ENCODE measurements at places on chromosomes 16 and 17.

- no peaks in the 10 kb centered on the region for H3K36me3 ChIP-seq
- H3K4me3 ChIP-seq: peak overlapping the region; percentile 68
- DNase-seq: peak; percentile 89
- H3K27ac ChIP-seq: no peak overlapping the region
- H3K4me1 ChIP-seq: peaks cover 28% of the 10 kb centered on the region
- H3K27me3 ChIP-seq: peaks cover 67% of the 10 kb centered on the region
Measured at GRCh38 chr17:49496183-49496866, 1.2 kb downstream of the NGFR start.

- no peaks in the 10 kb centered on the region for H3K36me3 ChIP-seq
- H3K4me1 ChIP-seq: no peaks in the 10 kb centered on the region
- H3K4me3 ChIP-seq: no peak overlapping the region
- DNase-seq: no peak
Measured at GRCh38 chr17:68697850-68698361, 96.7 kb upstream of the FAM20A start.

DNA sequence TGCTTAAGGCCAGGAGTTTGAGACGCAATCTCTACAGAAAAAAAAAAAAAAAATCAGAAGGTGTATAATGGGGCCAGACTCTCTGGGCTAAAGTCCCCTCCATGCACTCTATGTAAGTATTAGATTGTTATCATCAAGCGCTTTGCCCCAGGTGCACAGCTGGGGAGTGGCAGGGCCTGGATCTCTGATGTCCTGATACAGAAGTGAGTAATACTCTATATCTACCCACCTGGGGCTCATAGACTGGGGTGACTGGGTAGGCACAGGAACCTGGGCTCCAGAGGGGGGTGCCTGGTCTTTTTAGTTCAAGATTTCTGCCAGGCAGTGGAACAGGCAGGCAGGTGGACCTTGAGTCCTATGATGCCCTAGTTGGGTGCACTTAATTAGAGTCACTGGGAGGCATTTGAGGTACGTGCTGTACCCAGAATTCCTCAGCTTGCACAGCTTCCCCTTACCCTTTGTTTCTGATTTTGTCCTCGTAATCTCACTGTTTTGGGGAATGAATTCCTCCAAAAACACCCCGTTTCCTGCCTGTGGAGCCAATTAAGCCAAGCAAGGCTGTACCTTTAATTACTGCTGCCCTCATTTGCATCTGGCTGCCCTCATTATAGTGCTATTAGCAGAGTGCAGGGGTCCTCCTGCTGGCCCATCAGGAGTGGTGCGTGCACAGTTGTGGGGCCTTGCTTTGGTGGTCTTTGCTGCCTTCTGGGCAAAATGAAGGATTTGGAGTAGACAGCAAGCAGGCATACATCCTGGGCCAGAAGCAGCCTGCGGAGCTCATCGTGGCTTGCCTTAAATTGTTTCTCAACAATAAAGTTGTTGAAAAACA, 239.0 kb downstream of the SNX29 start:
- no peak overlapping the region for H3K27ac ChIP-seq
- H3K36me3 ChIP-seq: peaks cover 27% of the 10 kb centered on the region
- H3K27me3 ChIP-seq: no peaks in the 10 kb centered on the region
- DNase-seq: no peak
- H3K4me3 ChIP-seq: no peak overlapping the region

GRCh38 chr17:77892469-77893143, 65.9 kb upstream of the TNRC6C start:
- DNase-seq: no peak
- no peak overlapping the region for H3K27ac ChIP-seq
- H3K4me1 ChIP-seq: peaks cover 21% of the 10 kb centered on the region
- no peak overlapping the region for H3K4me3 ChIP-seq
- no peaks in the 10 kb centered on the region for H3K36me3 ChIP-seq

- peak within 1 kb of the TSS; percentile 2 for H3K27ac ChIP-seq
- peaks cover 9% of the 10 kb centered on the region for H3K27me3 ChIP-seq
Measured at GRCh38 chr17:3557768-3558583, at the start of gene TRPV3. TRPV3 (minus strand) TSS chr17:3557812; CDS start chr17:3554850, 2,962 bp downstream.

- H3K27me3 ChIP-seq: no peaks in the 10 kb centered on the region
- no peak for DNase-seq
- H3K36me3 ChIP-seq: peaks cover 4% of the 10 kb centered on the region
- H3K27ac ChIP-seq: no peak overlapping the region
- H3K4me3 ChIP-seq: no peak overlapping the region
Measured at GRCh38 chr16:88678224-88678979, 7.9 kb downstream of the SNAI3 start.

GRCh38 chr17:1473170-1473569, 17.1 kb upstream of the CRK start:
- H3K27me3 ChIP-seq: no peaks in the 10 kb centered on the region
- peaks cover 17% of the 10 kb centered on the region for H3K4me1 ChIP-seq
- H3K36me3 ChIP-seq: peaks cover 31% of the 10 kb centered on the region
- H3K4me3 ChIP-seq: no peak overlapping the region

DNA sequence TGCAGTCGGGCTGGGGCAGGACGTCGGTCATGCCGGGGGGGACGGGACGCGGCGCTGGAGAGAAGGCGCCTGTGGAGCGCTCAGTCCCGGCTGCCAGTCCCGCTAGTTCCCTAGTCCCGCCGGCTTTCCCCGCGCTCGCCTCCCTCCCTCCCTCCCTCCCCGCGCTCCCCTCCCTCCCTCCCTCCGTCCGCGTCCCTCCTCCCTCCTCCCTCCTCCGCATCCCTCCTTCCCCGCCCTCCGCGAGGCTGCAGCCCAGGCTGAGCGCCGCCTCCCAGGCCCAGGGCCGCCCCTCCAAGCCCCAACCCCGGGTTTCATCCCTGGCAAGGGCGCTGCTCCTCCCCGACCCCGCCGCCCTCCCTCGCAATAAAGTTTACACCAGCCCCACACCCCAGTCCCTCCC, 34.8 kb downstream of the TIMM22 start:
- DNase-seq: no peak
- H3K4me1 ChIP-seq: no peaks in the 10 kb centered on the region
- H3K36me3 ChIP-seq: peaks cover 17% of the 10 kb centered on the region
- H3K27me3 ChIP-seq: no peaks in the 10 kb centered on the region

- H3K27ac ChIP-seq: no peak overlapping the region
- no peaks in the 10 kb centered on the region for H3K27me3 ChIP-seq
- no peak for DNase-seq
- H3K4me3 ChIP-seq: no peak overlapping the region
- no peaks in the 10 kb centered on the region for H3K36me3 ChIP-seq
Measured at GRCh38 chr16:31005350-31006085, 4.9 kb downstream of the STX1B start.

DNA sequence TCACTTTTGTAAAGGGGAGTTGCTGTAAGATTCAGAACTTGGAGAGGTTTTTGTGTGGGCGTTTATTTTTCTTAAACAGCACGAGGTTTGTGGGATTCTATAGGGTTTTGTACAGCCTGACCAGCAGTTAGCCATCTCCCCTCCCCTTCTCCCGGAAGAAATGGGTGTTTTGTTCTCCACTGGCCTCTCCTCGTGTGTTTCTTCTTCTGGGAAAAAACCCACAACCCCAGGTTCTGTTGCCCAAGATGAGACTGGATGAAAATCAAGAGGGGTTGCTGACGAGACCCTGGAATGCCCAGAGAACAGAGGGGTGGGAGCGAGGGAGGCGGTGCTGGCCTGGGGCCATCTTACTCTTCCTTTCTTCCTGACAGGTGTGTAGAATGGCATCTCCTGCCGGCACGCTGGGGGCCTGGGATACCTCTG, 186.1 kb downstream of the MSI2 start:
- no peaks in the 10 kb centered on the region for H3K27me3 ChIP-seq
- H3K27ac ChIP-seq: peak overlapping the region; percentile 98
- H3K4me1 ChIP-seq: peaks cover 83% of the 10 kb centered on the region
- peak overlapping the region; percentile 23 for H3K4me3 ChIP-seq

DNA sequence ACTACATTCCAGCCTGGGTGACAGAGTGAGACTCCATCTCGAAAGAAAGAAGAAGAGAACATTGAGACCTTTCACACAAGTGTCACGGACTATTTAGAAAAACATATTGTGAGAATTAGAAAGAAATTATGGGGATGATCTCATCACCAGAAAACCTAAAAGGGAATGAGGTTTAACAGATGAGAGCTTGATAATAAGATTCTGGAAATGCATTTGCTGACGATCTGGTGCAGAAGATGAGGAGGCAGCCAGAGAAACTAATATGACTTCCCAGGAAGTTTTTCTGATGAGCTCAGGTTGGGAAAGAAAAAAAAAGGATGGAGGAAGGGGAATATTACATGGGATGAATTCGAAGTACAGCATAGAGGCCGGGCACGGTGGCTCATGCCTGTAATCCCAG, 10.8 kb upstream of the APOH start:
- H3K27me3 ChIP-seq: no peaks in the 10 kb centered on the region
- no peak overlapping the region for H3K27ac ChIP-seq
- H3K4me3 ChIP-seq: no peak overlapping the region
- DNase-seq: no peak
- no peaks in the 10 kb centered on the region for H3K36me3 ChIP-seq

DNA sequence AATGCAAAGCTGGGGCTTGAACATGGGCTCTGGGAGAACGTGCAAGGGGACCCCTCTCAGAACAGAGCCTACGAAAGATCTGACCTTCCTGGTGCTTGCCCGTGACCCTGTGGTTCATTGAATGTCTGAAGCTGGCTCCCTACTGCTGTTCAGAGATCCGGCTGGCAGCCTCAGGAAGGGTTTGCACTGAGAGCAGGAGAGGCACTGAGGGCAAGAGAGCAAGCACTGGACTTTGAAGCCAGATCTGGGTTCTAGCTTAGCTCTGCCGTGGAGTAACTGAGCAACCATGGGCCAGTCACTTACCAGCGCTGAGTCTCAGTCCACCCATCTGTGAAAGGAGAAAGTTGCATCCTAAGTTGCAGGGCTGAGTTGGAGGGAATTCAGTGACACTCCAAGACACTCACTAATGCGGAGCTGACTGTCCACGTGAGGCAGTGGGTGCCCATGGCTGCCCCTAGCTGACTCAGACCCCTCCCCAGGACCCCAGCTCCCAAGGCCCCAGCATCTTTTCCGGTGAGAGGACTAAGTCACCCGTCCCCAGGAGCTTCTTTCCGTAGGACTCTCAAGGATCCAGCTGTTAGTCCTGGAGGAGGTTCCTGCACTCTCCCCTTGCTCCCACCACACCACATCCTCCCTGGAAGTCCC, 41.3 kb downstream of the BEAN1 start:
- DNase-seq: peak; percentile 22
- no peaks in the 10 kb centered on the region for H3K36me3 ChIP-seq
- peaks cover 17% of the 10 kb centered on the region for H3K27me3 ChIP-seq
- no peaks in the 10 kb centered on the region for H3K4me1 ChIP-seq
- H3K27ac ChIP-seq: no peak overlapping the region

DNA sequence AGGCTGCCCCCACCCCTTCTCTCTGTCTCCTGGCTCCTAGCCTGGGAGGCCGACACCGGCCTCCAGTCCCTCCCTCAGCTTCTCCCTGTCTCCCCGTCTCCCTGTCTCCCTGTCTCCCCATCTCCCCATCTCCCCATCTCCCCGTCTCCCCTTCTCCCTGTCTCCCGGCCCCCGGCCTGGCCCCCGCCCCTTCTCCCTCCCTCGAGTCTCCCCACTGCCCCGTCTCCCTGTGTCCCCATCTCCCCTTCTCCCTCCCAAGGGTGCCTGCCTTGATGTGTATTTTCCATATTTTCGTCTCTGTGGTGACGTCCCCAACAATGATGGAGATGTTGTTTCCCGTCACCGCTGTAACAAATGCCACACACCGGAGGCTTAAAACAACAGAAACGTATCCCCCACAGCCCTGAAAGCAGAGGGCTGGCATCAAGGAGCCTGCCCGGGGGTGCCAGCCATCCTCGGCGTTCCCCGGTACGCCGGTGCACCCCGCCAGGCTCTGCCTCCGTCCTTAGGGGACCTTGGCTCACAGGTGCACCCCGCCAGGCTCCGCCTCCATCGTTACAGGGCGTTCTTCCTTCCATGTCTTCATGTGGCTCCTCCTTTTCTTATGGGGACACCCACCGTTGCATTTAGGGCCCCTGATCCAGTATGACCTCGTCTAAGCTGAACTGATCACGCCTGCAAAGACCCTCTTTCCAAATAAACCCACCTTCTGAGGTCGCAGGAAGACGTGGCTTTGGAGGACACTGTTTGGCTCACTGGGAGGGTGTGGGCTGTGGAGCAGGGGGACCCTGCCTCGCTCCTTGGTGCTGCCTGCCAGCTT, 151.6 kb downstream of the NPIPB11 start:
- no peak overlapping the region for H3K4me3 ChIP-seq
- H3K27me3 ChIP-seq: no peaks in the 10 kb centered on the region
- H3K36me3 ChIP-seq: peaks cover 41% of the 10 kb centered on the region
- no peak for DNase-seq

DNA sequence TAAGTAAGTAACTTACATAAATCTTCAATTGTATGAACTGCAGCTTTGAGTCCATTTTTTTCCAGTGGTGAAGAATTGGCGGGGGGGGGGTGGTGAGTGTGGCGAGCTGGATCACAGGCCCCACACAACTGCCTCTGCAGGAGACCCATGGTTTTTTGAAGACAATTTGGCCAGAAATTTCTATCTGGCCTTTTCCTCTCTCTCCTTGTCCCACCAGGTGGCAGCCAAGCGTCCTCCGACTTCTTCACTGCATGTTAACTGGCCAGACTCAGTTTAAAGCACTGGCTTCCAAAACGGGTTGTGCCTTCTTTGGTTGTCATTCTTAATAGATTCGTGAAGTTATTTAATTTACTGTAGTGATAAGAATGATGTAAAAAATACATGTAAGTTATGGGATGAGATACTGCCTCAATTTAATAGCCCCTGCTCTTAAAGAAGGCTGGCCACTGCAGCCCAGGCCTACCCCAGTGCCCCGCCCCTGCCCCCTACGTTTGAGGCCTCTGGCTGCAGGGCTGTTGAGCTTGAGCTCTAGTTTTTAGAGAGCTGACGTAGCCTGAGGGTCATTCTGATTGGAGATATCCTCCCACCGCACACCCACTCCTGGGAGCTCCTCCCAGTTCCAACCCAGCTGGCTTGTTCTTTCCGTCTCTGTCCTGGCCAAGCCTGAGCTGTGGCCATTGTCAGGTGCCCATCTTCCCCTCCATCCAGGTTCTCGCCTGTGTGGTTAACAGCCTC, 36.4 kb downstream of the AKAP1 start:
- no peaks in the 10 kb centered on the region for H3K27me3 ChIP-seq
- DNase-seq: no peak
- no peaks in the 10 kb centered on the region for H3K4me1 ChIP-seq
- peaks cover 93% of the 10 kb centered on the region for H3K36me3 ChIP-seq
- no peak overlapping the region for H3K4me3 ChIP-seq
- H3K27ac ChIP-seq: no peak overlapping the region
